ENCODE measurements at places on chromosomes 16 and 17.
A peak's percentile ranks its signal among the peaks of the same experiment; 100 is the strongest.

GRCh38 chr16:85173146-85173980 lies 61.1 kb upstream of the CIBAR2 start:
- DNase-seq = no peak

DNA sequence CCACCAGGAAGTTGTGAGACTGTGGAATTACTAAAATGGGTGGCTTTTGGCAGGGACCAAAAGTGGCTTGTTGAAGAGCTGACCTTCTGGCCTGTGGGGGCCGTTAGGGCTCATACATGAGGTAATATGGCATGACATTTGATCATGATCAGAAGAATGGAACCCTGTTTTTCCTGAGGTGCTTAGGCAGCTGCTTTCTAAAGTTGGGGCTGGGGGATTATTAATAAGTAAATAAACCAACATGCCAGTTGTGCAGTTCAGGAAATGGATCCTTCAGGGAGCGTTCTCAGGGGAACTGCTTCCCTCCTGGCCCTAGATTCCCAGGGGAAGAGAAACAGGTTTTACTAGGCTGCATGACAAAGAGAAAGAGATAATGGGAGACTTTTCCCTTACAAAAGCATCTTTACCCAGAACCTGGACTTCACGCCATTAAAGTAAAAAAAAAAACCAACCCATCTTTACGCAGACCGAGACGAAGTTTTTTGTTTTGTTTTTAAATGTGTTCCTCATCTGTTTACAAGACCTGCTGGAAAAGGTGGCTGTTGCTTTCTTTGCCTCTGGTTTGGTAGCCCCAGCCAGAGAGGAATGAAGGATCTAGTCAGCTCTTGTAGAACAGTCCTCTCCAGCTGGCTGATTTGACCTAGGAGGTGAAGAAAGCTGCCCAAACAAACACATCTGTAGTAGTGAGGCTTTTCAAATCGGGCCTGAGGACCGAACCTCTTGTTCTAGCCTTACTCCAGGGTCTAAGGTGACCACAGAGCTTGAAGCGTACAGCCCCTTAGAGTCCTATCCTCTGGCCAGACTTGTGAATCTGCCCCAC lies 22.7 kb downstream of the YPEL2 start:
- DNase-seq = no peak

DNA sequence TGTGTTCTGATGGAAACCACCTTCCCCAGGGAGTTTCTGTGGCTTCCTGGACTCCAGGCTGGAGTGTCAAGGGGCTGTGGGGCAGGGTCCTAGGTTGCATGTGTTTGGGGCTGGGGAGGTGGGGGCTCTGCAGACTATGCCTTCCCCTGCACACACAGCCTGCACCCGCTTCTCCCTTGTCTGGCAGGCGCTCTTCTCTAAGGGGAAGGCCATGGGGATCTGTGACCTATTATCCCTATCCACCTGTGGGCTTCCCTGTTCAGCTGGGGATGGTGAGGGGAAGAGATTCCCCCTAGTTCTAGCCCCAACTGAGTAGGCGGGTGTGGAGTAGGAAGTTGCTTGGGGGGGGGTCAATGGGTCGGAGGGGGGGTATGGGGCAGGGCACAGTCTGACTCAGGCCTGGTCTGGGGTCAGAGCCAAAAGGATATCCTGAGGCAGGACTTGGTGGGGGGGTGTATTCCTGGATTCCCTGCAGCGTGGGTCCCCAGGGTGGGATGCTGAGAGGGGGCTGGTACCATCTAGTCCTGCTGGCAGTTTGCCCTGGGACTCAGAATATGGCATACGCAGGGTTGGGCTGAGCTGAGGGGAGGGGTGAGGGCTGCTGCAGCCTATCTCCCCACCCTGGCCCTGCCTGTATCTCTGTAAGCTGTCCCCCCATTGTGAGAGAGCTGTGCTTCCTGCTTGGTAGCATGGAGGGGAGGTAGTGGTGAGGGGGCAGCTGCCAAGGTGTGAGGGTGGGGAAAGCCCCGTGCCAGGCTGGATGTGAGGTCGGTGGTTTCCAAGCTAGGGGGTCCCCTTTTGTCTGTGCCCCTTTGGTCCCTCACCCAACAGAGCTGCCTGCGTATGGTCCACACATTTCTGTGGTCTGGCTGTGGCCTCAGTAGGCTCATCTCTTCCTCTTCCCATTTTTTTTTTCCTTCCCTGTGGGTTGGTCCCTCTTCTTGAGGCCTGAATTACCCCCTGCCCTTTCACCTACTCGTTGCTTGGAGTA lies 14.7 kb downstream of the RARA start:
- peak; percentile 92 for DNase-seq

DNA sequence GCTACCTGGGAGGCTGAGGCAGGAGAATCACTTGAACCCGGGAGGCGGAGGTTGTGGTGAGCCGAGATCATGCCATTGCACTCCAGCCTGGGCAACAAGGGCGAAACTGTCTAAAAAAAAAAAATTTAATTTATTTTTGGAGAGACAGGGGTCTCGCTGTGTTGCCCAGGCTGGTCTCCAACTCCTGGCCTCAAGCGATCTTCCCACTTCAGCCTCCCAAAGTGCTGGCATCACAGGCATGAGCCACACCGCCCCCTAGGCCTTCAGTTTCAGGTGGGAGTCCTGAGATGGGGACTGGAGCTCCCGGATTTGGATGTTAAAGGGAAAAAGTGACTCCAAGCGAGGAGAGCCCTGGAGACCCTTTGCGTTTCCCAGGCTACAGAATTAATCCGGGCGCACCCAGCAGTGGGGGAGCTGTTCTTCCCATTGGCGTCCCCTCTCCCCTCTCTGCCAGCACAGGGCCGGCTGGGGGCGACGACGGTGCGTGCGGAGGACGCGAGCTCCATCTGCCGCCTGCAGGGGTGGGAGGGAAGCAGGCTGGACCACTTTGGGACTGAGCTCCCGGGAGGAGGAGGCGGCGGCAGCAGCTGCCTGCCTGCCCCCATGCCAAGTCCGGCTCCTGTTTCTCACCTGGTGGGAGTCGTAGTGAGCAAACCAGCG lies 49.3 kb upstream of the USP7 start:
- DNase-seq = peak; percentile 18

DNA sequence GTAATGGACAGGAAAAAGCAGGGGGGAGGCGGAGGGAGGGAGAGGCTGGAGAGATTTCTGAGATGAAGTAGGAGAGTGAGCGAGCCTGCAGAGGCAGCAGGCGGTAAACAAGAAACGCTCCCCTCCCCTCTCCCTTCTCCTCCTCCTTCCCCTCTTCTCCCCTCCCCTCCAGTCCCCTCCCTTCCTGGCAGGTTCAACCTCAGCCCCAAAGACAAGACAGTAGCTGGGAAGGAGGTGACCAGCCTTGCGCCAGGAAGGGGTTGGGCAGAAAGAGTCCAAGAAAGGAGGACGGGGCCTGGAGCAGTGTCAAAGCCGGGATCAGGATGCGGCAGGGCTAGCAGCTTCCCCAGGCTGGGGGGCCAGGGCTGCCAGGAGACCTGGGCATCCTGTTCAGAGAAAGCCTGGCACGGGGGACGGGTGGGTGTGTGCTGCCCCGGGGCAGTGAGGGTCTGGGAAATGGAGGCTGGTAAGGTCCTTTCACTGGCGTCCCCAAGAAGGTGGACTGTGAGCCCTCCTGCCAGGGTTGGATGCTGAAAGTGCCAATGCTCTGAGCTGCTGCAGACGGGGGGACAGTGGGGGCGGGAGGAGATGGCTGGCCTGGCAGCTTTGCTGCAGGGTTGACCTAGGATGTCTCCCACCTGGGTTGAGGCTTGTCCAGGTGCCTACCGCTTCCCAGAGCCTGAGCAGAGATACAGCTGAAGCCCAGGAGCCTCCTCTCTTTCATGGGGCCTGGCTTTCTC lies 261.6 kb upstream of the TNRC6C start:
- DNase-seq = no peak

DNA sequence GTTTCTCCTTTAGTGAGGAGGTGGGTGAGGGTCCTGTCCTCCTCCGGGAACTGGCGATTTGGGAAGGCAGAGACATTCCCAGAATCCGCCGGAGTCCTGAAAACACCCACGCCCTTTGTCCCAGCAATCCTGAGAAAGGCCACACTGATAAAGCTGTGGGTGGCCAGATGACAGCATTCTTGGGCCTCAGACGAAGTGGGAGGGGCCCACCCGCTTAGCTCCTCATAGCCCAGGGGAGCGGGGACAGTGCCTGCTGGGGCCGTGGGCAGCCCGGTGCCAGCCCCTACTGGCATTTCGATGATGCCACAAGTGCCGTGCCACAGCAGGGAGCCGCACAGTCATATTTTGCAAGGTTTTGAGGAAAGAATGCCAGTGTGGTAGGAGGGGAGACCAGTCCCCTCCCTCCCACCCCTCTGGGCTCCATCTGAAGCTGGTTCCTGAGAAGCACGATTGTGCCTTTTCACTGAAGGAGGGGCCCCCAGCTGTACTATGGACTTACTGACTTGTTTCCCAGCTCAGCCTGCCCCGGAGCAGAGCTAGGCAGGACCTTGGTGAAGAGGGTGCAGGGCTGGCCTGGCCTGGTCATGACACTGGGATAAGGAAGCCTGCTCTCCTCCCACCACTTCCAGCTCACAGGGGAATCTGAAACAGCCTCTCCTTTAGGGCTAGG lies 20.9 kb upstream of the MPRIP start:
- peak; percentile 85 for DNase-seq

GRCh38 chr16:89434490-89434889 lies 55.9 kb downstream of the ANKRD11 start:
- DNase-seq = no peak

DNA sequence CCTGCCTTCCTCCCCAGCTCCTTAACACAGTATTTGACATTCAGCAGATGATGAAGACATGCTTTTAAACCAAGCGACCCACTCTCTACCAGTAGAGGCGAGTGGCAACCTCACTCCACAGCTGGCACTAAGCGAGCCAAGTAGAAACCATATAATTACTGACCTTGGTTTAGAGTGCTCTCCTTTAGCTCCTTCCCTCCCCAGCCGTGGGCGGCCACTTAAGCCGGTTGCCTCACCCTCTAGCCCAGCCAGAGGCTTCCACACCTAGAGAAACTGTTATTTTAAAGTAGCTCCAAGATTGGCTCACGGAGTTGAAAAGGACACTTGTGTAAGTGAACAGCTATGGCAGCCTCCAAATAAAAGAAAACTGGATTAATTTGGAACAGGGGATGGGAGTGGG lies 109.1 kb upstream of the CRHR1 start:
- DNase-seq = no peak

DNA sequence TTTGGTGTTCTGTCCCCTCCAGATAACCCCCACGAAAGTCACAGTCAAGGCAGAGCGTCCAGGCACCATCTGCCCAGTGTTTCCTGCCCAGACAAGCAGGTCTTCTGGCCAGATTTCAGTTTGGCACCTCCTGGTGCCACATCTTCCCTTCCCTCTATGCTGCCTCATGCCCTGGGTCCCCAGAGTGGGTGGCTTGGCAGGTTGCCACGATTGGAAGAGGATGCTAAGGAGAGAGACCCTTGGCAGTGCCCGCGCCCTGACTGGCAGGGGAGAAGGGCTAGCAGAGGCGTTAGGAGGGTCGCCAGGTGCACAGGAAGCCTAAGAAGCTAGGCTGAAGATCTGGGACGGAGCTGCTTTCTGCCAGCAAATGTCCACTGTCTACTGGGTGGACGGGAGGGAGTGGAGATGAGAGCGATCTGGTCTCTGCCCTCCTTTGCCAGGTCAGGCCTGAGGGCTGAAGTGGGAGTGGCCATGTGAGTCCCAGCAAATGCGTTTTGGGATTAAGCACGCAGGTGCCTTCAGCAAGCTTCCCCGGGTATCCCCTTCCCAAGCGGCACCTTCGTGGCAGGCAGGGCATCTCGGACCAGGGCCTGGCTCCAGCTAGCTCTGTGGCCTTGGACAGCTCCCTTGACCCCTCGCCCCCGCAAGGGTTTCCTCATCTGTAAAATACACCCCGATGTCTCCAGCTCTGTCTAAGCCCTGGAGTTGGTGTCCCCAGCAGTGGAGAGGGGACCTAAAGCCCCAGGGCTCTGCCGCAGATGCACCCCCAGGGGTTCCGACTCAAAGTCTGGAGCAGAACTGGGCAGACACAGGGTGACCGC lies 13.4 kb upstream of the CD300A start:
- peak; percentile 73 for DNase-seq

GRCh38 chr17:38449364-38449763 lies 21.1 kb downstream of the ARHGAP23 start:
- DNase-seq = peak; percentile 63

GRCh38 chr16:11497851-11498289 lies 88.8 kb downstream of the LITAF start:
- DNase-seq = peak; percentile 54

DNA sequence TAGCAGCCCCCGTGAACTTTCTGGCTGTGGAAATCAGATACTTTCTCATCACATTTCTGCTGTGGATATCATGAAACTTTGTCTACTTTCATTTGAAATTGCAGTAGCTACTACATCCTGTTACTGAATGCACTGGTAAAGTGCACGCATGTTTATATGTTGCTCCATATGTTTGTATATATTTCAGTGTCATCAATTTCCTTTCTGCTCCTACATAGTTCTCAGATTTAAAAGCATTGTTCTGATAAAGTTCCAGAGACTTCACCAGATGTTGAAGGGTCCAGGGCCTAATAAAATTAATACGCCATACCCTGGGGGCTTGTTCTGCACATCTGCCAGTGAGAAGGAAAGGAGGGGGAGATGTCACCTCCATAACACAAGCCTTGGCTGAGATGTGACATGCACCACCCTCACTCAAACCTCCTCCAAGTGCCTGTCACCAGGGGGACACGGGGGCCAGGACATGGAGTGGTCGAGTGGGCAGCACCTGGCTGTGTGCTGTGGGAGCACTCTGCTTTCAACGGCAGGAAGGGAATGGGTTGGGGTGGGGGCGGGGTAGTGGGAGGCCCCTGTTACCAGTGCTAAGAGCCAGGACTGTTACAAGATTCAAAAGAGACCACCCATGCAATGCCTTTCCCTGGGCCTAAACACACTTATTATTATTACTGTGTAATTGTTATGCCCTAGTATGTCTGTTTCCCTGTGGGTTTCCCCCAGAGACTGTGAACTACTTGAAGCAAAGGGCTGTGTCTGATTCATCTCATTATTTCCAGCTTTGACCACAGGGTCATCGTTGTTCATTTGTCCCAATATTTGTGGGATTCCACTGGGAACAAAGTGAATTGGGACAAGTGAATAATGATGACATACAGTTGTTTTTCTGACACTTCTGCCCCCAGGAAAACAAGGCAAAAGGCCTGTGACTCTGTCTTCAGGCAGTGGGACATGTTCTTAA lies 193.4 kb downstream of the FOXL1 start:
- no peak for DNase-seq

DNA sequence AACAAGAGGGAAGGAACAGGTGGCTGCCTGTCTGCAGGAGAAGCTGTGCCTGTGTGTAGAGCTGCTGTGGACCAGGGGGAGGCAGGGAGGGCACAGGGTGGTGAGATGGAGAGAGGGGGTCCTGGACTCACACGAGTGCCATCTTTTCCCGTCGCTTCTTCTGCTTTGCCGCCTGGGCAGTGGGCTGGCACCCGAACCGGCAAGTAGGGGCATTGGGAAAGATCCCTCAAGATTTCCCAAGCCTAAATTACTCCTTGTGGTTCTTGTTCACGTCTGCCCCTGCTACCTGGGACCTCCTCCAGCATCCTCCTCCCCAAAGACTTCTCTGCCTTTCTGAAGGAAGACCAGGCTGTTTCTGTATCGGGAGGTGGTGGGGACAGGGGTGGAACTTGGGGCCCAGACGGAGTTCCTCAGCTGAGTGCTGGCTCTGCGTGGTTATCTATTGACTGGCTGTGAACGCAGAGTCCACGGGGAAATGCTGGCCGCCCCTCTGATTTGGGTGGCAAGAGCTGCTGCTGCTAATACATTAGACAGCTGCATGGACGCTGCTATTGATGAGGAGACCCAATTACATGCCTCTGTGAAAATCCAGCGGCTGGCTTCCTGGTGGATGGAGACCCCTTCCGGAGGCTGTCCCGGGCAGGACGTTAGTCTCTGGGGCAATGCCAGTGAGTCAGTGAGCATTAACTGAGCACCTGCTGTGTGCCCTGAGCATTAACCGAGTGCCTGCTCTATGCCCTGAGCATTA lies 114.5 kb downstream of the OR1D5 start:
- no peak for DNase-seq

GRCh38 chr17:71934520-71934919 lies 186.3 kb upstream of the SOX9 start:
- DNase-seq = no peak

GRCh38 chr16:83045790-83046189 lies 419.0 kb downstream of the CDH13 start:
- no peak for DNase-seq

Data from right cardiac atrium (tissue), 5 donors.